ENCODE measurements at places on chromosomes 1 and 21. TPM values are rescaled to one million over a fixed set of nuclear protein-coding genes. Genes with fewer than 3 reads are reported as not detected.

- peak; percentile 60 for DNase-seq
Measured at GRCh38 chr1:198125995-198126735, 30.6 kb upstream of the NEK7 start.

GRCh38 chr1:161182214-161182613, 4.9 kb upstream of the B4GALT3 start:
- peak; percentile 40 for DNase-seq

GRCh38 chr1:158961178-158961577, 29.8 kb downstream of the PYHIN1 start:
- no peak for DNase-seq

The KRTAP12-2 gene
- total RNA-seq = not detected

GRCh38 chr1:163796394-163796821, 474.7 kb downstream of the NUF2 start:
- DNase-seq = peak; percentile 9

- no peak for DNase-seq
Measured at GRCh38 chr21:45257673-45258341, 29.9 kb downstream of the POFUT2 start.
